ENCODE measurements at places on chromosomes 13 and 19.

DNA sequence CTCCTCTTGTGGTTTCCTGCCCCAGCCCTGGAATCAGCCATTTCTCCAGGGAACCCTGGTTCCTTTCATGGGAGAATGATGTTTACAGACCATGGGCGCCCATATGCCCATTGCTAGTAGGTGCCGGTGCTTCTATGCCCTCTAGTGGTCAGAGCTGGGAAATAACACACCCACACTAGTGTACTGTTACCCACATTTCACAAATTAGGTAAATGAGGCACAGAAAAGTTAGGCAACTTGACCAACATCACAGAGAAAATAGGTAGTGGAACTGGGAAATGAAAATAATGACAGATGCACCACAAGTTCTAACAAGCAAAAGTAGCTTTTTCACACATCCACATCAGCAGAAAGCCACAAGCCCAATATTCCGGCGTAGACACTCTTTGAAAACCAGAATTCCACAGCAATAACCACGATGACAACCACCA lies 1.3 kb upstream of the CEACAM3 start:
- DNase-seq: peak; percentile 65

DNA sequence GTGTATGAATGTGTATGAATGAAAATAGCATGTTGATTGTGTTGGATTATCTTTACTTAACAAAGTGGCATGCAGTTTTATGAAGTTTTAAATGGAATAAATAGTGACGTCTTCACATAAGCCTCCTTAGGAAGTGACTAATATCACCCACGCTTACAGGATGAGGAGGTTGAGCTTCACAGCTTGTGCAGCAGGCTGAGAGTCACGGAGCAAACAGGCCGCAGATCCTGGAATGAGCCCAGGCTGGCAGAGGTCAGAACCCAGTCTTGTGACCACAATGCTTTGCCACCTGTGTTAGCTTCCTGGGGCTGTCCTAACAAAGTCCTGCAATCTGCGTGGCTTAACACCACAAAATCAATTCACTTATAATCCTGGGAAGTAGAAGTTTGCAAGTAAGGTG lies 20.8 kb downstream of the LAIR2 start:
- no peak for DNase-seq

DNA sequence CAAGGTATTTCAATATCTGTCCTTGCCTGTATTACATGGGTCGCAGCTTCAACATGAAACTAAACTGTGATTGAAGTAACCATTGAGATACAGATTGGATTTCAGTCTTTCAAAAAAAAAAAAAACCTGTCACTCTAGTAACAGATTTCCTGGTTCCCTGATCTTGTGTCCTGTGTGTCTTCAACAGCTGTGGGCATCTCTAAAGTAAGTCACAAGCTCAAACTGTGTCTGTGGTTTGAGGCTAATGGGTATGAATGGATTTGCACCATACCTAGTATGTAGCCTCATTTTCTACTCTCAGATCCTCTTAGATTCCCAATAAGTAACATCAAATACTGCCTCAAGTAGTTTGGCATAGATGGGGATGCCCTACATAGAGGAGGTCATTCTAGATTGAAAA lies 300.1 kb downstream of the COG6 start:
- no peak for DNase-seq

GRCh38 chr19:45498411-45499195 lies at the start of gene PPM1N:
Gene PPM1N (plus strand): TSS chr19:45498443. CDS start chr19:45498473, 30 bp downstream.
- DNase-seq: peak; percentile 75

GRCh38 chr19:35623327-35624010 lies 5.4 kb upstream of the RBM42 start:
- DNase-seq: peak; percentile 1

GRCh38 chr19:9306443-9306842 lies 3.2 kb downstream of the ZNF699 start:
- DNase-seq: no peak

DNA sequence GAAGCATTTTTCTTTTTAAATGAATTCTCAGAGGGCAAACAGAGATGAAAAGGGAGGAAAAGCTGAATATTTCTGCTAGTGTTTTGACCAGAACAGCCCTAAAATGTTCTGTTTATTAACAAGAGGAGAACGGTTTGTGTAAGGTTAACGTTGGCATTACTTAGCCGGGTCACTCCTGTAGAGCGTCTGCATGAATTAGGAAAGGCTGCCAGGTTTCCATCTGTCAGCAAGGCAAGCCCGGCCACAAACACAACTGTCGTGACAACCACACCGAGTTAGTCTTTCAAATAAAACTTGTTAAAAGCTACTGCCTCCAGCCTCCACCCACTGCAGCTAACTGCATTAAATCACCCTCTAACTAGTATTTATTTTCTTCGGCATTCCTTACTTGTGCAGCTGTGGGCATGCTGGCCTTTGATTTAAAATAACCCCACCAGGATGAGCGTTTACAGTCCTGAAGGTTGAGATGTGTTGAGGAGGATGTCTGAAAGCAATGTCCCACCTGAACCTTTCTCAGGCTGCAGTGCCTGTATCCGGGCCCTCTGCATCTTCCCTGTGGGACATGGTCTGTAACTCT lies 527.9 kb downstream of the FGF9 start:
- DNase-seq: no peak

DNA sequence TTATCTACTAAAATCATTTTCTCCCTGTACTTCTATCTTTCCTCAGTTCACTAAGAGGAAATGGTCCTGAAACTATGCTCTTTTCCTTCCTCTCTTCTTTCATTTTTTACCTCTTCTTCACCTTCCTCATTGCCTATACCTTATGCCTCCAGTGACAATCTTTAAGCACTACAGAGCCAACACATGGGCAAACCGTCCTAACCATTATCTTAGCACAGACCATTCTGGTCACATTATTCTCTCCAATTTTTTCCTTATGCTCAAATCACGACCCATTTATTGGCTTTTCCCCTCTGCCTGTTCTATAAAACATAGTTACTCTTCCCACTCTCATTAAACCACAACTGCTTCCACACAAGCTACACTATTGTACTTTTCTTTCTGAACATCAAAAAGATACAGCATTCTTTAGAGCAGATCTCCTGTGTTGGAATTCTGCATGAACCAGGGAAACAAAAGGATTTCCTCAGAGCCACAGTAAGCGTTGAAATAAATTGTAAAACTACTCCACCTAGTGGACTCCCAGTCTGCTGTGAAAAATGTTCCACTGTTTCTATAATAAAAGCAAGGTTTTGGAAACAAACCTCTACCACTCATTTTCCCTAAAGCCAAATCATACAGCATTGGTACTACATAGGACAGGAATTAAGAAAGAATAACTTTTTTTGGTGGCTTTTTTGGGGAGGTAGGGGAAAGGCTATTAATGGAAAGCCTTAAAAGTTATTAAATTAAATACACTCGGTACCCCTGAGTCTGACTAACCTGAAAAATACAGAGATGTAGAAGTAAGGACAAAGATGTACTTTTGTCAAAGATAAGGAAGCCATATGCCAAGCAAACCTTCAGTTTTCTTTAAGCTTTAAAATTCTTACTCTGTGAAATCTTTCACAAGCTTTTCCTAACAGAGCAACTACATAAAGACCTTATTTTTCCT lies 19.5 kb downstream of the NUFIP1 start:
- DNase-seq: no peak

GRCh38 chr13:113044391-113045114 lies 61.0 kb upstream of the F7 start:
- DNase-seq: no peak

DNA sequence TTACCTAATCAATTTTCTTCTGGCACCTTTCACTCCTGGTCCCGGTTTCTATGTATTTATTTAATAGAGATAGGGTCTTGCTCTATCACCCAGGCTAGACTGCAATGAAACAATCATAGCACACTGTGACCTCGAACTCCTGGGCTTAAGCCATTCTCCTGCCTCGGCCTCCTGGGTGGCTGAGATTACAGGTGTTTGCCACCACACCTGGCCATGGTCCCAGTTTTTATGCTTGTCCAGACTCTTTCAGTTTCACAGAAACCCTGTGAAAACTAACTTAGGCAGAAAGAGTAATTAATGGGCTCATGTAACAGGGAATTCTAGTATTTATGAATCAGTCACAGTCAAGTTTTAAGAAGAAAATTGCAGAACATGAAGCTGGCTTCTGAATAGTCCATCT lies 9.0 kb upstream of the STK24 start:
- DNase-seq: no peak

GRCh38 chr19:4380254-4380727 lies 20.1 kb downstream of the SH3GL1 start:
- peak; percentile 43 for DNase-seq

DNA sequence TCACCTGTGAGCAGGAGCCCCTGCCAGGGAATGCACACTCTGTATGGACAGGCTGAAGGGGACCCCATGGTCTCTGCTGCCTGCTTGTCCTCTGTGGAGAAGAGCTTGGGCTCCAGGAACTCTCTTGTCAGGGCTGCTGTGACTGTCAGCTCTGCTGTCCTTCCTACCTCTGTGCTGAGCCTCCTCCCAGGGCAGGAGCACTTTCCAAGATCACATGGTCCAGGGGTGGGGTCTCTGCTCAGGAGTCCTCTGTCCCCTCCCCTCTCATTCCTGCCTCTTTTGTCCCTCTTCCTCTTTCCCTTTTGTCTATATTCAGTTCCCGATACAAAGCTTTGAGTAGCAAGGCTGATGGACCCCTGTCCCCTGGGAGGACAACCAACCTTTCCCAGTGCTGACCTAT lies at the start of gene CEACAM7:
TSS of gene CEACAM7 (minus strand) at position 173 of the 400 bp plus-strand sequence. CDS start at position 68, 105 bp downstream.
- no peak for DNase-seq

GRCh38 chr13:39034085-39034484 lies 3.8 kb downstream of the PROSER1 start:
- DNase-seq: no peak

- DNase-seq: no peak
These were observed 162.1 kb downstream of the GPC6 start for GRCh38 chr13:93388701-93389100.

- DNase-seq: no peak
These were observed 87.3 kb upstream of the FARP1 start for GRCh38 chr13:98055623-98056022.

- DNase-seq: no peak
These were observed 1.8 kb downstream of the ELSPBP1 start for GRCh38 chr19:47996230-47996727.

GRCh38 chr19:14818588-14818987 lies 16.4 kb downstream of the OR7A5 start:
- no peak for DNase-seq

- no peak for DNase-seq
These were observed 14.5 kb upstream of the CEACAM1 start for GRCh38 chr19:42542791-42543190.

GRCh38 chr19:28494461-28494860 lies 718.5 kb downstream of the UQCRFS1 start:
- DNase-seq: no peak

GRCh38 chr19:16715611-16716010 lies 4.0 kb upstream of the NWD1 start:
- no peak for DNase-seq

GRCh38 chr13:97191615-97192014 lies 30.5 kb upstream of the MBNL2 start:
- no peak for DNase-seq

DNA sequence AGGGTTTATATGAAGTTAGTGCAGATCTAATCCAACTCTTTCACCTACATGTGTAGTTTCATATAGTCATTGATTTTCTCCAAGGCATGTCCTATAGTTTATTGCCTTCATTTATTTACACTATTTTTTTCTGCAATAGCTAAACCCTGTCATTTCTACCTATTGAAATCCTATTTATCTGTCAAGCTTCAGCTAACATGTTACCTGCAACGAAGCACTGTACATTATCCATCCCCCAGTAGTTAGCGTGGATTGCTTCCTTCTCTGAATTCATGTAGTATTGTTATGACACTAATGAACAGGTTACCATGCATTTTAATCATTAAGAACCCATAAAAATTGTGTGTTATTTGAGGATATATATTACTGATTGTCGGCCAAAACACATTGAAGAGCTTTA lies 742.9 kb upstream of the PCDH20 start:
- no peak for DNase-seq

GRCh38 chr13:21719463-21719862 lies 48.6 kb downstream of the FGF9 start:
- DNase-seq: no peak

DNA sequence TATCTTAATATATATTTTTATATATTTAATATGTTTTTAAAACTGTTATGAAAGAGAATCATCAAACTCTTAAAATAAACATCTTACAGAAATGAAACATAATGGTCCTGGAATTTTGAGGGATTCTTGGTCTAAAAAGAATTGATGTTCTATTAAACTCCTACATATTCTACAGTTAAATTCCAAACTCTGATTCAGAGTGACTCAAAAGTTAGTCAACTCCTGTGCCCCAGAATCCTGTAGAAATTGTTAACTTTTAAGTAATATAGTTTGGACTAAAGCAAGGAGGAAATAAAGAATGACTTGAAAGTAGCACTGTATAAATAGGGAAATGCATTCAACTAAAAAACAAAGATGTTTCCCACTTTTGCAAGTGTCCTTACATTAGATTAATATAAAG lies 47.7 kb downstream of the FNDC3A start:
- no peak for DNase-seq

DNA sequence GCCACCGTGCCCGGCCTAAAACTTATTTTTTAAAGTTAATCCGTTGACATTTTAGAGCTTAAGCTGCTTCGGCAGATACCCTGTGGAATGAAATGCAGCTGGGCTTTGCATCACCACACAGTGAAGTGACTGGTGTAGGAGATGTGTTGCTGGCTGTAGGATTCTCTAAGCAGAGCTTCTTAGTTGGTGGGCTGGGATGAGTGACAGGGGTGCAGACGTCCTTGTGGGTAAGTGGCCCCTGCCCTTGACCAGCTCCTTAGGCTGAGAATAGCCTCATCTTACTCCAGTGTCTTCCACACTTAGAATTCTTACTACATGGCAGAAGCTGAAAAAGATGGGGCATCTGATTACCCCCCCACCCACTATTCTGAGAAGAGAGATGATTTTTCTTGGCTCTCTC lies 11.6 kb downstream of the GATAD2A start:
- no peak for DNase-seq

DNA sequence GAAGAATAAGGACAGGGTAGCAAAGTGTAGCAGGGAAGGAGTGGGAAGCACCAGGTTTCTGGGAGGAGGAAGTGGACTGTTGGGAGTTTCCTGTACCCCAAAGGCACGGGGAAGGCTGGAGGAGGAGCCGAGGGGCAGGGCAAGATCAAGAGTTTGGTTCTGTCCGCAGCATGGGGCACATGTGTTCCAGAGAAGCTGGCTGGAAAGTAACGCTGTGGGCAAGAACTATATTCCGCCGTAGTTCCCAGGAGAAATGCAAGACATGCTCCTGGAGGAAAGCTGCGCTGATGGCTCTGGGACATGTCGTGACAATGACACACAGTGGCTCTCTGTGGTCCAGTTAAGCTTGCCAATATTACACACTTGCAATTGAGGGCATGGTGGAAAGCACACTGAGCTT lies 51.7 kb upstream of the KPNA3 start:
- no peak for DNase-seq
